ENCODE measurements at places on chromosomes 2 and 18.

DNA sequence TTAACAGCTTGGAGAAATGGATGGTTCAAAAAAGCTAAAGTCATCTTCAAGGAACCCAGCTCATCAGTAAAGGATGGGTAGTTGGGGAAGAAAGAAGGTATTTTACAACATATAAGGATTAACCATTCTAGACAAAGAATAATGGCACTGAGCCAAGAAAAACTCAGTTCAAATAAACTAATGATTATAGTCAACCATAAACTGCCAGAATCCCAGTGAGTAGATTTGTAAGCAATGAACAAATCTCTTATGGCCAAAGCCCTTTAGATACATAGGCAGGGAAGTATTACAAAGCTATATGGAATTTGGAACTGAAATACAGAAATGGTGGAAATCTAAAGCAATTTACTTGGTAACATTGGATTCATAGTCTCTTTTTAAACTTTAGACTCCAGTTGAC, 92.4 kb upstream of the ZFP36L2 start:
- no peak for DNase-seq

DNA sequence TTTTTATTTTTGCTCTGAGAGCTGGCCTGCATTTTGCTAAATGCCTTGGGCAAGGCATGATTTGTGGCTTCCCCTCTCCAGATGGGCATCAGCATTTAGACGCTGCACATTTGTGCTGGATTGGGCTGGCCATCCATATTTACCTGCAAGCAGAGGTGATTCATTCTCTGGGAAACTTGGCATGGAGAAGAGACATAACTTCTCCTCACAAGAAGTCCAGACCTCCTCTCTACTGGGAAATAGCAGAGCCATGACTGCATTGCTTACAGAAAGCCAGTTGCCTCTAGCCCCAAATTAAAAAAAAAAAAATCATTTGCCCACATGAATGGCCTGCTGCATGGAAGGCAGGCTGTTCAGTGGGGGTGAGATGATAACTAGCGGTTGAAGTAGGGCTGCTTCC, 120.1 kb downstream of the ACTR3 start:
- DNase-seq = no peak

DNA sequence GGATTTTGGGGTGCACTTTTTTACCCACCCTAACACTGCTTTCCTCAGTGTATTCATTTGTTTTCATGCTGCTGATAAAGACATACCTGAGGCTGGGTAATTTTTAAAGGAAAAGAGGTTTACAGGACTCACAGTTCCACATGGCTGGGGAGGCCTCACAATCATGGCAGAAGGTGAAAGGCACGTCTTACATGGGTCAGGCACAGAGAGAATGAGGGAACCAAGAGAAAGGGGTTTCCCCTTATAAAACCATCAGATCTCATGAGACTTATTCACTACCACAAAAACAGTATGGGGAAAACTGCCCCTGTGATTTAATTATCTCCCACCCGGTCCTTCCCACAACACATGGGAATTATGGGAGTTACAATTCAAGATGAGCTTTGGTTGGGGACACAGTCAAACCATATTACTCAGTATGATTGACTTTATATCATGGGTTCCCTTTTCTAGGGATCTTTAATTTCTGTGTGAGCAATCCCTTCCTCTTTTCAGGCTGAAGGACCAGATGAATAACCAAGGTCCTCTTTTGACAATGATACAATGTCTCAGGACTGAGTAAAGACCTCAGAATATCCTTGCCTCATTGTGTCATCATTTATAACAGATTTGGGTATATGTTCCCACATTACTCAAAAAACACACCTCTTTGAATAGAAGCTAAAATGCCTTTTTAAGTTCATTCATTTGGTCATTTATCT, 100.1 kb upstream of the TRIB2 start:
- no peak for DNase-seq

- DNase-seq = no peak
These were observed 134.1 kb upstream of the LRRTM1 start for GRCh38 chr2:80438686-80439085.

GRCh38 chr18:72878143-72878542, 10.4 kb upstream of the NETO1 start:
- DNase-seq = no peak

DNA sequence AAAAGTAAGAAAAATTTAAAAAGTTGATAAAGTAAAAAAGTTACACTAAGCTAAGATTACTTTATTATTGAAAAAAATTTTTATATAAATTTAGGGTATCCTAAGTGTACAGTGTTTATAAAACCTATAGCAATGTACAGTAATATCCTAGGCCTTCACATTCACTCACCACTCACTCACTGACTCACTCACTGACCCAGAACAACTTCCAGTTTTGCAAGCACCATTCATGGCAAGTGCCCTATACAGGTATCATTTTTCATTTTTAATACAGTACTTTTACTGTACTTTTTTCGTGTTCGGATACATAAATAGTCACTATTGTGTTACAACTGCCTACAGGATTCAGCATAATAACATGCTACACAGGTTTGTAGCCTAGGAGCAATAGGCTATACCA, 8.9 kb upstream of the THUMPD2 start:
- DNase-seq = no peak

GRCh38 chr18:76401498-76401897, 93.5 kb downstream of the ZNF516 start:
- DNase-seq = no peak

GRCh38 chr18:64799376-64799775, 650.5 kb upstream of the LINC00305 start:
- no peak for DNase-seq

GRCh38 chr2:191325651-191326365, 80.6 kb downstream of the MYO1B start:
- DNase-seq = no peak

- DNase-seq = peak; percentile 44
These were observed 4.2 kb downstream of the ZNF516 start for GRCh38 chr18:76490670-76491472.

All from CD4-positive, alpha-beta T cell treated with Interleukin-15 for 4 hours (primary cell).